Brain (organoid and tissue), 16 donors: ENCODE measurements at places on chromosomes 6 and 20.

GRCh38 chr20:49276961-49277785 lies 684 bp downstream of the ZNFX1 start:
- peak; percentile 20 for DNase-seq

GRCh38 chr20:3195590-3196237 lies 8.8 kb downstream of the DDRGK1 start:
- no peak for DNase-seq

DNA sequence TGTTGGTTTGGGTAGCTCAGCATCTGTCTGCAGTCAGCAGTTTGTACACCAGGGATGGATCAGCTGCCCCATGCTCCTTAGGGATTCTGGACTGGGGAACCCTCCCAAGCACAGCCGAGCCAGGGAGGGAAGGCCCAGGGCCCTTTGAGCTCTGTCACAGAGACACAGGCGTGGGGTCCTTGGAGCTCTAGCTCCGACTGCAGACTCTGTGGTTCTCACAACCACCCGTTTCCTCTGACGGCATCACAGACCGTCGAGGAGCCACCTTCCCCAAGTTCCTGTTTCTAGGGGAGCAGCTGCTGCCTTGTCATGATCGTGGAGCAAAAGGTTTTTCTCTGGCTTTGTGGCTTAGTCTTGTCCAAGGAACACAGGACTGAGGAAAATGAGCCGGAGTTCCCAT lies at the start of gene SLA2:
TSS of gene SLA2 (minus strand) at position 199 of the 400 bp plus-strand sequence. CDS start 4,861 bp downstream, outside the sequence.
- no peak for DNase-seq

- DNase-seq, result no peak
These were observed 28.2 kb downstream of the ESF1 start for GRCh38 chr20:13756551-13756950.

DNA sequence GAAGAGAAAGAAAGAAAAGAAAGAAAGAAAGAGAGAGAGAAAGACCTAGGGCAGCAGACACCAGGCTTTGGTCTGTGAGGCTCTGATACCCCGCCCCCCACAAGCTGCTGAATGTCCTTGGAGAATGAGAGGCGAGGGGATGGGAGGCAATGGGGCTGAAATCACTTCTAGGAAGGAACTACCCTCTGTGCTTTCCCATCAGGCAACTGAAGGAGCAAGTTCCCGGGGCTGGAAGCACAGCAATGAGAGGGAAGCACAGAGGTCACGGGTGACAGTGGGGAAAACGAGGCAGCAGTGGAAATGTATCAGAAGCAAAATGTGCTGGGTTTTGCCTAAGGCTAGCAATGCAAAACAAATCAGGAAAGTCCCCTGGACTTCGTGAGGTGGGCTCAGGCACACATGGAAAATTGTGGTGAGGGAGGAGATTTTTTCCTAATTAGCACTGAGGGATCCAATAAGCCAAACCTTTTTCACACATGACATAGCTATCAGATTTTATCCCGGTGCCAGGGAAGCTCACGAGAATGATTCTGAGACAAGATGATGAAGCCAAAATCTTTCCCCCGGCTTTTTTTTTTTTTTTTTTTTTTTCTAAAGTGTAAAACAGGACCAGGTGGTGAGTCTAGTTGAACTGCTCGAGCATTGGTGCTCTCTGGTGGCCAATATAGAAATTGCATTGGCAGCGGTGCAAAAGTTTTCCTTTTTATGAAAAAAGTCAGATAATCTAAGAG lies 16.8 kb upstream of the ARFGEF2 start:
- DNase-seq, result peak; percentile 88

GRCh38 chr20:5463007-5463686 lies 146.4 kb upstream of the PROKR2 start:
- peak; percentile 42 for DNase-seq

- no peak for DNase-seq
These were observed 28.1 kb downstream of the TOX2 start for GRCh38 chr20:43942667-43943285.

DNA sequence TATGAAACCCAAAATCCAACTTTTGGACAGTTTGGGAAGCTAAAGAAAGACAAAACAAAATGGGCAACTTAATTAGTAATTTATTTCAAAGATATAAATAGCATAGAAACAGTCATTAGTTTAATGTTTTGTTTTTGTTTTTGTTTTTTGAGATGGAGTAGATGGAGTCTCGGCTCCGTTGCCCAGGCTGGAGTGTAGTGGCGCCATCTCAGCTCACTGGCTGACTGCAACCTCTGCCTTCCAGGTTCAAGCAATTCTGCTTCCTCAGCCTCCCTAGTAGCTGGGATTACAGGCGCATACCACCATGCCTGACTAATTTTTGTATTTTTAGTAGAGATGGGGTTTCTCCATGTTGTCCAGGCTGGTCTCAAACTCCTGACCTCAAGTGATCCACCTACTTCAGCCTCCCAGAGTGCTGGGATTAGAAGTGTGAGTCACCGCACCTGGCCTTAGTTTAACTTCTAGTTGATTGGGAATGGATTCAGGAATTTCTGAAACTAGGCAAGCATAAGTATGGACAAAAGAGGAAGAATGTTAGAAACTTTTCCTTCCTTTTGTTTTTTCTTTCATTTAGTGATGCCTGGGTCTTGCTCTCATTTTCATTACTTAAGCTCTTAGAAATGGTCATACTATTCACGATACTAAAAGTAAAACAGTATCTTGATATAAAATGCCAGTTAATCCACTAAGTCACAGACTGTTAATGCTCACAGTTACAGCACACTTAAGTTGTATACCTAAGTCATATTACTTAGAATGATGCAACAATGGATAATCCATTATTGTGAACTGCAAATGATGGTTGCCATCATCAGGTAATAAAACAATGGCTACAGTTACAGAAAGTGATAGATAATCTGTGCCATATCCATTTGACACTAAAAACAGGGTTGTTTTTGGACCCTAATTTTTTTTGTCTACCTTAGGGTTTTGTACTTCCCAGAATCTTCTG lies 8.2 kb downstream of the SENP6 start:
- no peak for DNase-seq

DNA sequence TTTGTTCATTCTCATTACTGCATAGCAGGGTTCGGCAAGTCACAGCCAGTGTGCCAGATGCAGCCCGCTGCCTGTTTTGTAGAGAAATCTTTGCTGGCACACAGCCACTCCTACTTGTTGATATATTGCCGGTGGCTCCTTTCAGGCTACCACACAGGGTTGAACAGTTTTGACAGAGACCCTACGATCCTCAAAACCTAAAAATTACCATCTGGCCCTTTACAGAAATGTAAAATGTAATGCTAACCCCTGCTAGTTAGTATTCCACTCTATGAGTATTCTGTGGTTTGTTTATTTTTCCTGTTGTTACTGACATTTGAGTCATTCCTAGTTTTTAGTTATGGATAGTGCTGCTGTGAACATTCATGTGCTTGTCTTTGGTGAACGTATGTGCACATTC lies 11.5 kb downstream of the DHX35 start:
- DNase-seq, result no peak

GRCh38 chr6:35920793-35921732 lies at the start of gene SRPK1:
SRPK1 (minus strand) TSS chr6:35921098; CDS start chr6:35921056, 42 bp downstream.
- peak; percentile 96 for DNase-seq

DNA sequence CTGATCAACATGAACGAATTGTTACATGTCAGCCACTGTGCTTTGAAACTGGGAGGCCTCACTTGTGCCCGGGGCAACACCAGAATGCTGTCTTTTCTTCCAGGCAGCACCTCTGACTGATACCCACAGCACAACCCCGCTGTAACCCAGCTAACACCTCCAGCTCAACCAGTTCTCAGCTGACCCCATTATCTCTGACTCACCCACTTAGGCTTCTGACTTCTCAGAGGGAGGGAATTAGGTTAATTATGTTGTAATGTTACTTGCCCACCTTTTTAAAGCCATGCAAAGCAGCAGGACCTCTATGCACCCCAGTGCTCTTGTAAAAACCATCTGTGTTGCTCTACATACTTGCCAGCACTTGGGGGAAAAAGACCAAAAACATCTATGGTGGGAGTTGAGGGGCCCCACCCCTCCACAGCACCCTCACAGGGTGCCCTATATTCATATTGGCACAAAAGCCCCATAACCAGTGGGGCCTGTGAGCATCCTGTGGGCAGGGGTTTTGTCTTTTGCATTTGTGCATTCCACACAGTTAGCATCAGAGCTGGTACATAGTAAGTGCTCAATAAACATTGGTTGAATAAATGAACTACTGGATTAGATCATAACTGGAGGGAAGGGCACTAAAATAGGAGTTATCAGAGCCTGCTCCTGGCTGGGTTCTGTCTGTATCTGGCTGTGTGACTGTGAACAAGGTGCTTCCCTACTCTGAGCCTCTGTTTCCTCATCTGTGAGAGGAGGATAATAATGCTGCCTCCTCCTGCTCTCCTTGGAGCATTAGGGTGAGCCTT lies 22.3 kb downstream of the BNIP5 start:
- DNase-seq, result no peak

DNA sequence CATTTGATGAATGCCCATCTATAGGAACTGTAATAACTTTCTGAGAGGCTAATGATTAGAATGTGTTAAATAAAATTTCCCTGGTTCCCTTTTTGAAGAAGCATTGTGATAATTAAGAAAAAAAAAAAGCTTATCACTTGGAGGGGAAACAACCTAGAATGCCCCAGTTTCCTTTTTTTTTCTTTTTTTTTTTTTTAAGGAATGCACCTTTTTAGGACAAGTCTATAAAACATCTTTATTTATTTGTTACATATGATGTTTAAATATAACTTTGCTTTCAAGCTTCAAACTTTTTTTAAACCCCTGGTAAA lies 7.3 kb upstream of the MRPS10 start:
- no peak for DNase-seq

DNA sequence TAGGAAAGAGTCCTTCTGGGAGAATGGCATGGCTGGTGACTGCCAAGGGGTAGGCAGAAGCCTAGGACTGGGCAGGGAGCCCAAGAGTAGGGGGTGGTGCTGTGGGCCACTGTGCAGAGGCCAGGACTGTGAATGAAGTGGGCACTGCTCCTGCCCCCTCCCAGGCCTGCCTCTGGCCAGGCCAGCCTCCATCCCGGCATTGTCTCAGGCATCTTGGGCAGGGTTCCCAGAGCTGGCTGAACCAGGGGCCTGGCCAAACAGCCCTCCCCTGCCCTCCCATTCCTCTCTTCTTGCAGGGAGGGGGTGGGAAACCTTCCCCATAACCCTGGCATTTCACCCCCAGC lies 81.6 kb downstream of the MRPL14 start:
- peak; percentile 89 for DNase-seq

- no peak for DNase-seq
These were observed 590 bp downstream of the EYS start for GRCh38 chr6:65706436-65706835.

- no peak for DNase-seq
These were observed 27.1 kb upstream of the EMILIN3 start for GRCh38 chr20:41393705-41394066.

GRCh38 chr6:86712039-86712438 lies 225.3 kb upstream of the HTR1E start:
- DNase-seq, result no peak
